ENCODE measurements at places on chromosomes 2 and 18.
A peak's percentile ranks its signal among the peaks of the same experiment; 100 is the strongest.

DNA sequence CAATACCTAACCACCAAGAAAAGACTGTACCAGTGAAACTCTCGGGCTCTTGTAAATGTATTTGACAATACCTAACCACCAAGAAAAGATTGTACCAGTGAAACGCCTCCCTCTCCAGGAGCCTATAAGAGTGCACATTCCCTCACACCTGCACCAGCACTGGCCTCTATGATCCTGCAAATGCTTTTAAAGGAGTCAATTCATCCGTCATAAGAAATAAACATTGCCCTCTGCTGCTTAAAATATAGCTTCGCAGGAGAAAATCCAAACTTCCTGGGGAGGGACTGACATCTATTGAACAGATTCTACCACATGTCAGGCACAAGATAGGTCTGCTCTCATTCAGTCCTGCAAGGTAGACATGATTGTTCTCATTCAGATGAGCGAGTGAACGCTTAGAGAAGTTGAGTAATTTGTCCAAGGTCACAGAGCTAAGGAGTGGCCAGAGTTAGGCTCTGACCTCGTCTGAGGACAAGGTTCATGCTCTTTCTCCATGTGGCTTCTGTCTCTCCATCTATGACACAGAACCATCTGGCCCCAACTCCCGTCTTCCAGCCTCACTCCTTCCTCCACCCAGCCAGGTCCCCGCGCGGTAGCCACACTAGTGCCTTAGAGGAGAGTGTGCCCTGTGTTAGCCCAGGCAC lies 38.7 kb downstream of the MCFD2 start:
- peak; percentile 52 for DNase-seq

- no peak for DNase-seq
These were observed 343.6 kb upstream of the NXPH2 start for GRCh38 chr2:139123795-139124194.

- DNase-seq = no peak
These were observed 37.7 kb upstream of the SYT4 start for GRCh38 chr18:43314941-43315340.

- DNase-seq = no peak
These were observed 2.8 kb upstream of the RAX start for GRCh38 chr18:59276047-59276446.

DNA sequence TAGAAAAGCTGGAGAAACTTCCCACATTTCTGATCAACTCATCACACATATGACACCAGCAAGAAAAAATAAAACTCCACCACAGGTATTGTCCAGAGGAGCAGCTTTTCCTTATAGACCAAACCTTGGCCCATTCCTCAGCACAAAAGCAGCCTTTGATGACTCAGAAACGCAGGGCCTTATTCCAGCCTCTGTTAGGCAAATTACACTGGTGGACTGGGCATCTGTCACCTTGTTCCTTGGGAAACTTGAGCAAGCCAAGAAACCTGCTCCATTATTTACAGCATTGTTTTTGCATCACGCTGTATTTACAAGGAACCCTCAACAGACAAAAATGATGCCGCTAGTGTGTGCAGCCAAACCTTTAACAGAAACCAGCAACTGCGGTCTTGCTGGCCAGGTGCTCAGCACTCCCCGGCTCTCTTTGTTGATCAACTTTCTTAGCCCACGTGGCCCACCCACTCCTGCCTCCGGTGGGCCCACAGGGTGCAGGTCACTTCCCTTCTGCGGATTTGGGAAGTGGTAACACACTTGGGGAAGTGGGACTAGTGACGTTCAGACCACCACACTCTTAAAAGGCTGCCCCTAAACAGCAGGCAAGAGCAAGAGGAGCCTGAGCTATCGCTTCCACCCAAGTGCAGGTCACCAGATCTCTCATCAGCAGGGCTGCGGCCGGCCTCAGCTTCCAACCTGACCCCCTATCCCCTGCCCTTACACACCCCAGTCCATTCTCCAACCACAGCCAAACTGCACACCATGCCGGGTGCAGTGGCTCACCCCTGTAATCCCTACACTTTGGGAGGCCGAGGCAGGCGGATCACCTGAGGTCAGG lies 1.5 kb downstream of the AP1S3 start:
- DNase-seq = peak; percentile 57

DNA sequence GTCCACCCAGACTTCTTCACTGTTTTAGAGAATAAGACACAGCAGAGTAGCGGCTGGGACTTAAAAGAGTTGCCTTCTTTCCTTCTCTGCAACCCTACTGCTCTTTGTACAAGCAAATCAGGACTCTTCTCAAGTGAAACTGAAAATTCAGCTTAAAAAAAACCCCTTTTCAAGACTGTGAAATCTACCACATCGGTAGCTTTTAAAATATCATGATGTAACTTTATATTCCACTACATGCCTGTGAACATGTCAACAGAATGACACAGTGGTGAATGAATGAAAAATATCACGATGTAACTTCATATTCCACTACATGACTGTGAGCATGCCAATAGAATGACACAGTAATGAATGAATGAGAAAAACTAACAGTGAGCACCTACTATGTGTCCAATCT lies 53.4 kb downstream of the TCF4 start:
- peak; percentile 41 for DNase-seq

DNA sequence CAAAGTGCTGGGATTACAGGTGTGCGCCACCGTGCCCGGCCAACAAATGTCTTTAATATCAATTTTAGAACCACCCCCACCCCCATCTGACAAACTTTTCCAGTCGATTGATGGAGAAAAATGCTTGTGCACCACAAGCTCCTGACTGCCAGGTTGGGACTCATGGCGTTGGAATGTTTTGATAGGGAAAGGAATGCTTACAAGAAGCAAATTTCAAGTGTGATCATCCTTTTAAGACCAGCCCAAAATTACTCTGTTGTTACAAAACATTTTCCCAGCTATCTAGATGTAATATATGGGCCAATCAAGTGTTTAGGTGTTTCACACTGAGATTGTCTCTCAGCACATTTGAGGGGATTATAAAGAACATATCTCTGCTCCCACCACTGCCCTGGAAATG lies 45.2 kb downstream of the UBXN4 start:
- no peak for DNase-seq

- no peak for DNase-seq
These were observed 26.1 kb downstream of the PID1 start for GRCh38 chr2:229244975-229245374.

- DNase-seq = peak; percentile 54
These were observed 51.9 kb downstream of the ASAP2 start for GRCh38 chr2:9258501-9258900.

DNA sequence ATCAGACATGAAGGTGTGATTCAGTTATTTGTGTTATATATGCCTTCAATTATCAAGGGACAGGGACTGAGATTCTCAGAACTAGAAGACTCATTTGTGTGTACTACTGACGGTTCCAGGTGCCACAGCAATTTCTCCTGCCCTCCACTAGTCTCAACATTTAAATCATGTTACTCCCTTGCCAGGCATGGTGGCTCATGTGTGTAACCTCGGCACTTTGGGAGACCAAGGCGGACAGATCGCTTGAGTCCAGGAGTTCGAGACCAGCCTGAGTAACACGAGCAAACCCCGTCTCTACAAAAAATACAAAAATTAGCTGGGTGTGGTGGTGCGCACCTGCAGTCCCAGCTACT lies 1.1 kb downstream of the CNDP2 start:
- DNase-seq = no peak

- no peak for DNase-seq
These were observed 68.3 kb downstream of the RIF1 start for GRCh38 chr2:151478011-151478410.

DNA sequence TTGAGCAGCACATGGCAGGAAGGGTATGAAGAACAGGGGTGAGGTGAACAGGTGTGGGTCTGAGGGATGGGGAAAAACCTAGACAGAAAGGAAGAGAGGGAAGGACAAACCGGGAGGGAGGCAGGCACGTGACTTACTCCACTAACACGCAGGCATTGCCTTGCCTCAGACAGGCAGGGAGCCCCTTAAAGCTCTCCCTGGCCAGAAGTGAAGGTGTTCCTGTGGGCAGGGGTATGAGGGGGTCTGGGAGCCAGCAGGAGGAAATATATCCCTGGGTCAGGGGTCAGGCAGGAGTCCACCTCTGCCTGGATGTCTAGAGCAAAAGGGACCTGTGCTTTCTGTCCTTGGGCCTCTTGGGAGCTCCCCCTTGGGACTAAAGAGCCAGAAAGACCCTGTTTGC lies 135.3 kb upstream of the EPAS1 start:
- no peak for DNase-seq

DNA sequence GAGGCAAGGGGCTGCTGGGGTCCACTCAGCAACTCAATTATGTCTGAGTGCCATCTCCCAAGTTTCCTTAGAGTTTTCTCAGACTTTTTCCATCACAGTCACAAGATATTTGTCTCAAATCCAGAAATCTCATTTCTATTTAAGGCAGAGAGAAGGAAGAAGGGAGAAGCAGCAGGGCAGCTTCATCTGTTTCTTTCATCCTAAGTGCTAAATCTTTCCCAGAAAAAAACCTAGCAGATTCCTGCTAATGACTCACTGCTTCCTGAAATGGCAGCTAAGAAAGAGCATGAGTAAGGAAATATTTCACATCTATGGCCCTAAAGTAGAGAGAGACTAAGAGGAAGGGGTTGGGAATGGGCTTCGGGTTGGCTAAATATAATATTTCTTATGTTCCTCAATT lies 88.0 kb downstream of the KYNU start:
- DNase-seq = no peak

- DNase-seq = no peak
These were observed 39.1 kb upstream of the GPR17 start for GRCh38 chr2:127606625-127607398.

DNA sequence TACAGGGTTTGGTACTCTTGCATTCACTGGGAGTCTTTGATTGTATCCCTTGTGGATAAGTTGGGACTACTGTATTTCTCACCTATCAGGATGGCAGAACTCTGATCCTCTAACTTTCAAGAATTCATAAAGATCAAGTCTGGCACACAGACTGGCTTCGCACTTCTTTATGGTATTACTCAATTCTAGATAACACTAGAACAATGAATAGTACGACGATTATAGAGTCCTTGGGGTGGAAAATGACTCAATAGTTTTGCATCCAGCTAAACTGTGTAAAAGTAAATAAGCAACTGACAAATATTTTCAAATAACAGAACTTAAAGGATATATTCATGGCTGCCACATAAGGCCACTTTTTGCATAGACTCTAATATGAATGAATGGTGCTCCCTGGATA lies 103.4 kb upstream of the MEX3C start:
- no peak for DNase-seq

- peak; percentile 33 for DNase-seq
These were observed 24.5 kb downstream of the KCNF1 start for GRCh38 chr2:10935953-10936942.
